ENCODE measurements at places on chromosomes 4 and X.

- DNase-seq, result no peak
Observed at GRCh38 chr4:61541459-61541858, 341.3 kb downstream of the ADGRL3 start.

DNA sequence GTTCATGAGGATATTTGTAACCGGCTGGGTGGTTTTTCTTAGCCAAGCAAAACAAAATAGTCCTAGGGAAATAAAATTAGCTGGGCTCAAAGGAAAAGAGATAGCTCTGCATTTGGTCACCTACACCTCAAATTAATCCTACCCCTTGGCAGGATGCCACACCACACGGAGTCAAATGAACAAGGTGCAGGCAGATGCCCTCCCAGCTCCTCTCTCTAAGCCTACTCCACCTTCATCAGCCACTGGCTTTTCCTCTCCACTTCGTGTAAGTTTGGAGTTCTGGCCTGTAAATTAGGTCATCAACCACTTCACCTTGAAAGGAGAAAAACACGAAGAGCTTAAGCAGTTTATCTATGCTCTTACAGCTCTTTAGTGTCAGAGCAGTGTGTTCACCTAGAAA is 1.4 kb downstream of the DDIT4L start:
- no peak for DNase-seq

DNA sequence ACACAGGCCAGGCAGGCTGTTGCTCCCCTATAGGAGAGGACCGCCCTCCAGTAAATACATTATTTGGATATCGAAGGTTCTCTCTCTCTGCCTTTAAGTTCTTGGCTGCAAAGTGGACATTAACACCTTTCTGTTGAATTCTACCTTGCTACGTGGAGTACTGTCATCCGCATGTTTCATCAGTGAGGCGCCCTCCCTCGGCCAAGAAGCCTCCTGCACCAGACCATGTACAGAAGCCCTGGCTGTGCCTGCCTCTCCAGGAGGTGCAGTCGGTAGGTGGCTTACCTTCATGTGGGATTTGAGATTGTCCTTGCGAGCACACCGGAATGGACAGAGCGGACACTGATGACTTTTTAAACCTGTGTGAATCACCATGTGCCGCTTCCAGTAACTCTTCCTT is 46.7 kb downstream of the ZNF827 start:
- no peak for DNase-seq

DNA sequence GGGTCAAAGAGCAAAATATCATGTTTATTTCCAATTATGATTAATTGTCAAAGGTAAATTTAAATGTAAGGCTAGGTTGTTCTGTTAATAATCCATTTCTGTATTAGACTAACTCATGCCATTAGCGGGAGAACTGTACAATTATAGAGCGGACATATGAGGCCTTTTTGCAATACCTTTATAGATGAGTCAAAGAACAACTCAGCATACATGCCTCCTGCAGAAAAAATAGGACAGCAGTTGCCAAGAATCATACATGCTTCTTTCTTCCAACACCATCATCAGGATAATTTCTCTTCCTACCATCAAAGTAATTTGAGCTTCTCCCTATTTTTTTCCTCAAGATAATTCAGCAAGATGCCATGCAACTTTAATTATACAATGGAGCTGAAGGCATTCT is 917.8 kb downstream of the ADGRL3 start:
- no peak for DNase-seq

DNA sequence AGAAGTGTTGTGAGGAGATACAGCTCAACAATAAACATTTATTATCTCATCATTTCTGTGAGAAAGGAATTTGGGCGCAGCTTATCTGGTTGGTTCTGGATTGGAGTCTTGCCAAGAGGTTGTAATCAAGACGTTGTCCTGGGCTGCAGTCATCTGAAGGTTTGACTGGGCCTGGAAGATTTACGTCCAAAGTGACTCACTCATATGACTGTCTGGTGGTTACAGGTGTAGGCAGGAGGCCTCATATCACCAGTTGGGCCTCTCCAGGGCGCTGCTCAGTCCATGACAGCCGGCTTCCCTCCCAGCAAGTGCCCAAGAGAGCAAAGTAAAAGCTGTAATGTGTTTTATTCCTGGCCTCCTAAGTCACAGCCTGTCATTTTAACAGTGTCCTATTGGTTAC is 106.3 kb downstream of the USP46 start:
- no peak for DNase-seq

GRCh38 chr4:118280501-118281218 is 72.1 kb downstream of the PRSS12 start:
- peak; percentile 50 for DNase-seq

DNA sequence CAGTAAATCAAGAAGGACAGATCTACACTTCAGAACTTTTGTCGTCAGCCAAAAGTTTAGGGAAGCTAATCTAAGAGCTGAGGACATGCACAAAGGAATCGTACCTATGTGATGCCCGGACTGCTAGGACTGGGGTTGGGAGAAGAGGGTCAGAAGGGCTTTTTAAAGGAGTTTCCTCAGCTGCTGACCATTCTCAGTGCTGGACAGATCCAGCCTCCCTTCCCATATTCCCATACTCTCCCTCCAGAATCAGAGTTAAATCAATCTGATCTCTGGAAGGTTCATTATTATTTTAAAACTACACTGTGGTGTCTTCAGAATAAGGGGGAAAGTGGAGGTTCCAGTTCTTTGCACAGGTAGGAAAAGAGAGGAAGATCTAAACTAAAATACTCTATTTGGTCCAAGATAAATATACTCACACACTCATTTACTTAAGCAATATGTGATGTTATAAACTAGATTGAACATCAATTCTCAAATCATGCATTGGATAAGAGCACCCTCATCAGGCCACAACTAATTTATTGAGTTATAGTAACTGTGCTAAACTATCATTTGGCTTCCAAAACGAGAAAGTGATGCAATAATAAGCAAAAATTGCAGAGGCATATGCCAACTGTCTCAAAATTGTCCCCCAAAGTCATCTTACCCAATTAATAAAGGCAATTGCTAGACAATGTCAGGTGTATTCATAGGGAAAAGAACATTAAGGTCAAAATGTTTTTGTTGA is 124.7 kb downstream of the HNRNPD start:
- no peak for DNase-seq

- DNase-seq, result no peak
Observed at GRCh38 chr4:119942806-119943205, 123.8 kb downstream of the MAD2L1 start.

DNA sequence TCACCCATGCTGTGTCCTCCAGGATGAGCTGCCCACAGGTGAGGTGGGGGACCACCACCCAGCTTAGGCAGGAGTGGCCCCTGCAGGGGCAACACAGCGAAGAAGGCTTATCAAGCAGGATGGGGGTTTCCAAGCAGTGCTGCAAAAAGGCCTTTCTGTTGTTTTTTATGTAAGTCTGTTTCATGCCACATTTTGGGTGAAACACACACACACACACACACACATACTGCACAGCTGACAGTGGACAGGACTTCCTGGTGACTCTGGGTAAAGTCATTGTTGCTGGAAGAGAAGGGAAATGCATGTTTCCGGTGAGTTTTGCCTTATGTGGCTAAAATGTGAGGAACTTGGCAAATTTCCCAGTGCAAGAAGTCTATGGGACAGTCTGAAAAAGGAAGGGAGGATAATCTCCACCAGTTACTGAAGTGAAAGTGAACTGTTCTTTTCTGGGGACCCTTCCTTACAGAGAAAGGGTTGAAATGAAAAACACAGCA is 119.2 kb downstream of the IRF2 start:
- DNase-seq, result peak; percentile 39

DNA sequence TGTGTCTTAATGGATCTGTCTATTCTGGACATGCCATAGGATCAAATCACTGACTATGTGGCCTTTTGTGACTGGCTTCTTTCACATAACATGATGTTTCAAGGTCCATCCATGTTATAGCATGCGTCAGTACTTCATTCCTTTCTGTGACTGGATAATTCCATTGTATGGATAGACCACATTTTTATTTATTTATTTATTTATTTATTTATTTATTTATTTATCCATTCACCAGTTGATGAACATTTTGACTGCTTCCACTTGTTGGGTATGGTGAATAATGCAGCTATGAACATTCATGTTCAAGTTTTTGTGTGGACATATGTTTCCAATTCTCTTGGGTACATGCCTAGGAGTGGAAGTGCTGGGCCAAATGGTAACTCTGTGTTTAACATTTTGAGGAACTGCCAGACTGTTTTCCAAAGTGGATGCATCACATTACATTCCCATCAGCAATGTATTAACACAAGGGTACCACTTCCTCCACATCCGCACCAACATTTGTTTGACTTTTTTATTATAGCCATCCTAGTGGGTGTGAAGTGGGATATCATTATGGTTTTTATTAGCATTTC is 14.0 kb downstream of the RTL5 start:
- no peak for DNase-seq

GRCh38 chr4:114599231-114599902 is 760 bp downstream of the UGT8 start:
- DNase-seq, result peak; percentile 66

DNA sequence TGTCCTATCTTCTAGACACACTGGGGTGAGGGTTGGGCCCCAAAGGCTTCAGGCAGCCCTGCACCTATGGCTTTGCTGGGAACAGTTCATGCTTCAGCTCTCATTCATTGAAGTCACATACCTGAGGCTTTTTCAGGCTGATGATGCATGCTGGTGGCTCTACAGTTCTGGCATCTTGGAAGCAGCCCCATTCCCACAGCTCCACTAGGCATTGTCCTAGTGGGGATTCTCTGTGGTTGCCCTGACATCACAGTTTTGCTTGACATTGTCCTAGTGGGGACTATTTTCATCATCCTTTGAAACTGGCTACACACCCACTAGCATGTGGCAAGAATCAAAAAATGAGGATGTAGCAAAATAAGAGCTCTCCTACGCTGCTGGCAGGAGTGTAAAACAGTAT is 37.7 kb upstream of the C4orf17 start:
- DNase-seq, result no peak

DNA sequence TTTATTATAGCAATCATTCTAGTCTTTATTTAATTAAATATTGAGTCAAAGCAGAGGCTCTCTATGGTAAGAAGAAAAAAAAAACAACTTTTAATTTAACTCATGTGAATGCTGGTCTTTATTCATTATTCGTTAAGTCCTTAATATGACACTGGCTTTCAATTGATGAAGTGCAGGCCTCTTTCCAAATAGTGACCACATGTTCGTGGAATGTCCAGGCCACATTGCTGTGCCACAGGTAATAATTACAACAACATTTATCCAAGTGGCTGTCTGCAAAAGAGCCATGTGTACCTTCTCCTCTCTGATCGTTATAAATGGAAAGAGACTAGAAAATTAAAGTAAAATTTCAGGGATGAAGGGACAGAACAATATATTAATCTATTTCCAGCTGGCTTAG is 220.1 kb upstream of the PABPC4L start:
- no peak for DNase-seq

DNA sequence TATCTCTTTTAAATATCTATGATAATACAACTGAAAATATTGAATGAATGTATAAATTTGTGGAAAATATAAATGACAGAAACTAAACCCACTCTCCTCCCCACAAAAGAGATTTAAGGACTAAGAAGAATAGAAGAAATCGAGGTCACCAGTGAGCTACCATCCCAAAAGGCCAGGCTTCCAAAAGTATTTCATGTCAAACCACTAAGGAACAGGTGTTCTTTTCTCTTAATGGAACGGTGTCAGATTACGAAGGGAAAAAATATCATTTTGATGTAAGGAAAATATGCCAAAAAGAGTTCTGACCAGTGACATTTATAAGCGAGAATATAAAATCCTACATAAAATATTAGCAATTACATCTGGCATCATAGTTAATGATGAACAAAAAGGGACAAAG is 13.6 kb upstream of the TCEAL4 start:
- DNase-seq, result no peak

DNA sequence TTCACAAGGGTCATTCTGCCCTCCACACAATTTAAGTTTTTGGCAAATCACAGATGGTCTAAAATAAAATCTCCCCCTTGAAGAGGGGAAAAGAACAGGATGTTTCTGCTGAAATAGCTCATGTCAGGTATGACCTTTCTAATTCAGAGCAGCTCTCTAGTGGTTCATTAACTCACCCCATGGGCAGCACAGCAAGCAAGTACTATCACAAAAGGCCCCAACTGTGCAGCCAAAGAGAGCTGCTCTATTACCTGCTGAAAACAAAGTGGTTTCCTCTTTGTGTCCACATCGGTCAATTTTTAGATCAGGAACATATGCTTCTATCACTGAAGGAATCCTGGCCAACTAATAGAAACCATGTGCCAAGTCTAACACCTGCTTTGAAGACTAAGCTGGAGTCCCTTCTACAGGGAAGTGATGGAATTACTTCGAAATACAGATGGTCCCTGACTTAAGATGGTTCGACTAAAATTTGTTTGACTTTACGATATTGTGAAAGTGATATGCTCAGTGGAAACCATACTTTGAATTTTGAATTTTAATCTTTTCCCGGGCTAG is 164.3 kb downstream of the ENOX2 start:
- DNase-seq, result no peak

GRCh38 chr4:7190691-7191545 is 1.4 kb upstream of the SORCS2 start:
- no peak for DNase-seq

- no peak for DNase-seq
Observed at GRCh38 chr4:82437285-82438005, 7.1 kb downstream of the ENOPH1 start.

DNA sequence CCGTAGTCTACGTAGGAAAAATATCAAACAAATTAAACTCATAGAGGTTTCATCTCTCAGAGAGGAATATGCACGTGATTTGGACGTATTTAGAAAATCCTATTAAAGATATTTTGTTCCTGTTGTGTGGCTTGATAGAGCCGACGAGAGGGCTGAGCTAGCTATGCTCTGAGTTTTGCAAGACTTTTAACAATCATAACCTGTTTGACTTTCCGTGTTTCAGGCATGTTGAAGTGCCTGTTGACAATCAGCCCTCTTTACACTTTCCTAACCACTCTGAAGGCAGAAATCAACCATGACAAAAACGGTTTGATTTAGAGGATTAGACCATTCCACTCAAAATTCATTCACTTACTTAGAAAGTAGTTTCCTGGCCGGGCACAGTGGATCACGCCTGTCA is 297.3 kb downstream of the ASMT start:
- DNase-seq, result no peak

DNA sequence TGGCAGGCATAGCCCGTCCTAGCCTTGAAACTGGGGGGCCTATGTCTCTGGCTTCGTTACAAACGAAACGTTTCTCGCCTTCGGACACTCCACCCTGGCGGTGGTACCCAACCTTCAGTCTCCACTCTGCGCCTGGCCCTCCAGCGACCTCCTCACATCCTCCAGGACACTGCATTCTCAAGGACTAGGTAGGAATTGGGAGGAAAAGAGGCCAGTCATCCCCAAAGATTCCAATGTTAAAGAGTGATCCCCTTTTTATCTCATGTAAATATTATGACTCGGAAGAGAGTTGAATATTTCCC is 2.1 kb upstream of the NKX6-1 start:
- no peak for DNase-seq

DNA sequence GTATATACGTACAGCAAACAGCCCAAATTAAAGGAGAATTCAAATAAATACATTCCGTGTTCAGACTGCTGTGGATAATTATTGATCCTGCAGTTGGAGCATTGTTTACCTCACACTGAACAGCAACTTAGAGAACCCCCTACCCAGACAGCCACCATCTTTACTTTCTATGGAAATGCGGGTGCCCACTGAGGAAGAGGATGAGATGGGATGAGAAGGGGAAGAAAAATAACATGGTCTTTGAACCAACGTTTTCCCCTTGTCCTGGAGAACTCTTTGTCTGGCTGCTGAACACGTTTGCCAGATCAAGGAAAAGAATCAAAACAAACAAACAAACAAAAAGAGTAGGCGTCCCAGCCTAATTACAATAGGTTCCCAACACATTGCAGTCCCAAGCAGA is 1.5 kb downstream of the TSPAN5 start:
- no peak for DNase-seq

All from left colon (tissue), 2 donors.